ENCODE measurements at places on chromosomes 6 and 20.
A peak's percentile ranks its signal among the peaks of the same experiment; 100 is the strongest.

DNA sequence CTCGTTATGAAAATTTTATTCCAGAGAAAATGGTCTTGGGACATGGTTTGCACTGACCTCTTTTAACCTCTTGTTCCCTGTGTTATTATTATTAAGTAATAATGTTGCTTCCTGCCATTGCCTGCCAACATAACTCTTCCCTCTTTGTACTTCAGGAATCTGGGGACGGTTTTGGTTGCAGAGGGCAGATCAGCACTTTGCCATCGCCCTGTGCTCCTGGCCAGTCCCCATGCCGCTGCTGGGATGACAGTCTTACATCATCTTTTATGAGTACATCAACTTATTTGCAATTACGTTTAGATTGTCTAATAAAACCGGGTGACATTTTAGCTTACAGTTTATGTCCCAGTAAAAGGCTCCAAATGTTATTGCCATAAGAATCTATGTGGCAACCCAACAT, 157.2 kb downstream of the CDH26 start:
- DNase-seq: no peak

GRCh38 chr6:96836631-96837080, 621 bp downstream of the GPR63 start:
- DNase-seq: peak; percentile 12

GRCh38 chr6:286681-287488, 5.4 kb upstream of the DUSP22 start:
- no peak for DNase-seq

DNA sequence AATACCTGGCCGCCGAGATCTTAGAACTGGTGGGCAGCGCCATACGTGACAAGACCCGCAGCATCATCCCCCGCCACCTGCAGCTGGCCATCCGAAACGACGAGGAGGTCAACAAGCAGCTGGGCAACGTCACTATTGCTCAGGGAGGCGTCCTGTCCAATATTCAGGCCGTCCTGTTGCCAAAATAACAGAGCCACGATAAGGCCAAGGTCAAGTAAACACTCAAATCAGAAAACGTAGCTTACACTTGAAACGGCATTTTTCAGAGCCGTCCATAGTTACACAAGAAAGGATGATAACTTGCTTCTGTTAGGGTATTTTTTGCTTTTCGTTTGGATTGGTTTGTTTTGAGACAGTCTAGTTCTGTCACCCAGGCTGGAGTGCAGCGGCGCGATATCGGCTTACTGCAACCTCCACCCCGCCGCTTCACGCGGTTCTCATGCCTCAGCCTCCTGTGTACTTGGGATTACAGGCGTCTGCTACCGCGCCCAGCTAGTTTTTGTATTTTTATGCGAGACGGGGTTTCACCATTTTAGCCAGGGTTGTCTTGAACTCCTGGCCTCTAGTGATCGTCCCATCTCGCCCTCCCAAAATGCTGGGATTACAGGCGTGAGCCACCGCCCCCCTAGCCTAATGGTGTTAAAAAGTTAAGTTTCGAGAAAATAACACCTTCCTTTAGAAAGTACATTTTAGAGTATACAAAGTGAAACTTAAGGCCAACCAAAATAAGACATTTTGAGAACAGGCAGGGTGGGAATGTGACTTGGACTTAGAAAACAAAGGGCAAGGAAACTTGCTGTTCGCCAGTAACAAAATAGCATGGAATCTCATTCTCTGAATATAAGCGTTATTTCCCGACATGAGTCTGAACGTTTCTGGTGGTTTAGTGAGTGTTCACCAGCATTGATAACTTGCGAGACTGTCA, 42.8 kb upstream of the HFE start:
- no peak for DNase-seq

GRCh38 chr6:149318581-149319286, 1.2 kb downstream of the TAB2 start:
- DNase-seq: no peak

GRCh38 chr6:109023356-109023925, 71.2 kb downstream of the SESN1 start:
- DNase-seq: no peak

DNA sequence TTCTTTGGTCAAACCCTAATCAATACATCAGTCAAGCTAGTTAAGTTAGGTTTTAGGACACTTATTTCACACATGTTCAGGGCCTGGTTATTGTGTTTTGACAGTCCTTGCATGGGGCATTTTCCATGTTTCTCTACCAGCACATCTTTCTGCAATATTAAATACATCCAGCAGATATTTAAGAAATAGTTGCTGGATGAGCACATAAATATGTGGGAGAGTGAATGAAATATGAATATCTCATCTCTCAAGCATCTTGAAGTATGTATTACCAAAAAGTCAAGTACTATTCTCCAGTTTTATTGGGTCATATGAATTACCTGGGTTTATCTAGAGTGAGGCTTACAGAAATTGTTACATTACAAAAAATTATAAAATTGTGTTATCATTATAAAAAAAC, 621.9 kb upstream of the GJE1 start:
- no peak for DNase-seq

DNA sequence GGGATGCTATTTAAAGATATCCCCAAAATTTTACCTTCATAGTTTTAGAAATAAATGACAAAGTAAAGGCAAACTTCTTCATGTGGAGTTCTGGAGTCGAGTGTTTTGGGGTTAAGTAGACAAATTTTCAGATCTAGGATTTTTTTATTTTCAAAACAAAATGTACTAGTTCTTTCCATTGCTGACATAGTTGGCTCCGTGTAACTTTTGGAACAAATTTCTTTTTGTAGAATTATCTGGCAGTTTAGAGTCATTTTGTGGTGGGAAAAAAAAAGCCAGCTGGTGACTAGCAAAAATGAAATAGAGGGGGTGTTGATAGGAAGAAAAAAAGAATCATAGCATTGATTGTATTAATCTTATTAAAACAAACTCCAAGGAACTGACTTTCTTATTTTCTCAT, 131.6 kb upstream of the TCF21 start:
- DNase-seq: no peak

DNA sequence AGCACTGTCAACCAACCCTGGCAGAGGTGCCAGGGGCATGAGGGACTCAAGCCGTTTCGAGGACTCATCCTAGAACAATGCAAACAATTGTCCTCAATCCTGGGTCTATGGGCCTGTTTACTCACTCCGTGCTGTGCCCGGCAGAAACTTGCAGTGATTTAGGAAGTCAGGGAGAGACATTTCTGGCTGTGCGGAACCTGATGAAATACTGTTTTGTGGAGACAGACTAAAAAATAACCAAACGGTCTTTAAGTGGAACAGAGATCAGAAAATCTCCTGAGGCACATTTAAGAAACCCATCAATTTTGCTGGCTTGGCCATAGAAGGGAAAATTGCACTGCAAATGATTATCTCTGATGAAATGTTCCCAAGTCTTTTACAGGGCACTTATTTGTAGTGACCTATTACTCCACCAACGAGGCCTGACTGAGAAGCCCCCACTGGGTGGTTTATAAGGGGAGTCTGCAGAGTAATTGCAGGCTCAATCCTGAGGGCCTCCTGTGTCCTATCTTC, 79.8 kb upstream of the KCNK16 start:
- DNase-seq: no peak

DNA sequence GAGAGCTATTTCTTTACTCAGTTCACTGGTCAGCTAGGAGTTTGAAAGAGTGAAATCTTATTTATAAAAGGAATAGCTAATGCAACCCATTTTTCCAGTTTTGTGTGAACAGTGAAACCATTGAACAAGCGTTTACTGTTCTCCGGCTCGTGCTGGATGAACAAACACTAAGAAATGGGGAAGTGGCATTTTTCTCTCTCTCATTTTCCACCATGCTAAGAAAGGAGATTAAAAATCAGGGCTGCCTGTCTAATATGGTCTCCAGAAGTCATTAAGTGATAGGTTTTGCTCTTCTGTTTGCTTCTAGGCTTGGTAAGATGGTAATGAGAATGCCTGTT, 774 bp upstream of the SFT2D1 start:
- DNase-seq: no peak

DNA sequence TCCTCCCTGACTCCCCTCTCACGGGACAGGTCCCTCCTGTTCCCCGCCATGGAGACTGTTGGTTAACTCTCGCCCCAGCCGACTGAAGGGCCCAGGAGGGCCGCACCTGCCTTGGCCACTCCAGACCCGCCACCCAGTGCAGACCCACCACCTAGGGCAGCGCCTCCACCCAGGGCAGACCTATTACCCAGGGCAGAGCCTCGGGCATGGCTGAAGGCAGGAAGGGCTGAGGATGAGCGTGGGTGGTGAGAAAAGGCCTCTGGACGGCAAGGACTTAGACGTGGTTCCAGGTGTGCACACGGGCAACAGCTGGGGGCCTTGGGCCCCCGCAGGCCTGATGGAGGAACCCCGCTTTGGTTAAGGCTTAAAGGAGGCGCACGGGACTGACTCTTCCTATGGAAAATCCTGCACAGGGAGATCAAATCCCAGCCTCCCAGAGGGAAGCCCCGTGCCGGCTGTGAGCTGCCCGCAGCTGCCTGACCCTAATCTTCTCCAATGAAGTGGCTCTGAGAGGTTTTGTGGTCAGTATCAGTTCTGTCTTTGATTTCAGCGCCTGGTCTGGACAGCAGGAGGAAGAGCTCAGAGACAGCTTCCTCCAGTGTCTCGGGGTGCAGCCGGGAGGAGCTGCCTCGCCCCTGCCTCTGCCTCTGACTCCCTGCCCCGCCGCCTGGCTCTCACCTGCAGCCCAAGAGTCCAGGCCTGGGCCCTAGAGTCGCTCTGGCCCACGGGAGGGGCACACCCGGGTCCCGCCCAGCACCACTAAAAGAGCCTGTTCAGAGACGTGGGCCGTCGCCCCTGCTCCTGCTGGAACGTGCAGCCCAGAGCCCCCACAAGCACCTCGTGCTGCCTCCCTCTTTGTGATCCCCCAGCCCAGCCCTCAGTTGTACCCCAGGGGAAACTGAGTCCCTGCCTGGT, 12.1 kb upstream of the CHRNA4 start:
- no peak for DNase-seq

GRCh38 chr6:51827580-51827979, 259.8 kb downstream of the PKHD1 start:
- no peak for DNase-seq

DNA sequence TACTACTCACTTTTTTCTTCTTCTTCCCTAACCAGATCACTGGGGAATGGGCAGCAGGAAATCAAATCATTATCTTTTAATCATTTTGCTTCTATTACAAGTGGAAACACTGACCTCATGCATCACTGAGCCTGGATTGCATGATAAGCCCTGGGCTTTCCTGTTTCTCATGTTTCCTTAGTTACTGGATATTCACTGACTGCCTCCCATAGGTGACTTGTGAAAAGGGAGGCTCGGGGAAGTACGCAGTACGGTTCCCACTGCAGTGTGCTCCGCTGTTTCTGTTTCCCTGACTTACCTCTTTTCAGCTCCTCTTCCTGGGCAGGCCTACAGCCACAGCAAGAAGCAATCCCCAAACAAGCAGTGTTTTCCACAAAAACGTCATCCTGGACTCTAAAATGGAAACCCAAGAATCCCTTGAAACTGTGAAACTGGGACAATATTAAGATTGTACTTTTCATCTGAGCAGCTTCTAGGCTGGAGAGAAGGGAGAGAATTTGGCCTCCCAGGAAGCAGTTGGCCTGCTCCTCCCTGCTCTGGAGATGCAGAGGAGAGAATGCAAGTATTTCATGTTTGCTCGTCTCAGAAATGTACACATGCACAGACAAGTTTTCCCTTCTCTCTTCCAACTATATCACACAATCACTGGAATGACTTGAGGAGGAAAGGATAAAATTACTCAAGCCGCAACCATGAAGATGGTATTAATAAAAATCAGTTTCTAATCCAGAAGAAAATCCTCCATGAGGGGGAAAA, 13.1 kb downstream of the BTNL2 start:
- DNase-seq: no peak

DNA sequence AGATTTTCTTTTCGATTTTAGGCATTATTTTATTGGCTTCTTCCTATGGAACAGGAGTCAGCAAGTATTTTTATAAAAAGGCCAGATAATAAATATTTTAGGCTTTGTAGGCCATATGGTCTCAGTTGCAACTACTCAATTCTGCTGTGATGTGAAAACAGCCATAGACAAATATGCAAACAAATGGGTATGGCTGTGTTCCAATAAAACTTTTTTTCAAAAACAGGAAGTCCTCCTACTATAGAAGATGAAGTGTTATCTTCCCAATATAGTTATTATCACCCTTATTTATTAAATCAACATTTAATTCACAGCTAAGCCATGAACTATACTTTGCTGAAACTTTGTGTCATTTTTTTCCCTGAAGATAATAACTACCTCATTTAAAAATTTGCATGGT, 57.2 kb downstream of the CHD6 start:
- no peak for DNase-seq

- no peak for DNase-seq
Measured at GRCh38 chr20:51728737-51729136, 39.5 kb downstream of the ATP9A start.

- no peak for DNase-seq
Measured at GRCh38 chr20:5833309-5833941, 83.2 kb downstream of the SHLD1 start.

GRCh38 chr20:9126527-9126926, 57.6 kb downstream of the PLCB4 start:
- no peak for DNase-seq

DNA sequence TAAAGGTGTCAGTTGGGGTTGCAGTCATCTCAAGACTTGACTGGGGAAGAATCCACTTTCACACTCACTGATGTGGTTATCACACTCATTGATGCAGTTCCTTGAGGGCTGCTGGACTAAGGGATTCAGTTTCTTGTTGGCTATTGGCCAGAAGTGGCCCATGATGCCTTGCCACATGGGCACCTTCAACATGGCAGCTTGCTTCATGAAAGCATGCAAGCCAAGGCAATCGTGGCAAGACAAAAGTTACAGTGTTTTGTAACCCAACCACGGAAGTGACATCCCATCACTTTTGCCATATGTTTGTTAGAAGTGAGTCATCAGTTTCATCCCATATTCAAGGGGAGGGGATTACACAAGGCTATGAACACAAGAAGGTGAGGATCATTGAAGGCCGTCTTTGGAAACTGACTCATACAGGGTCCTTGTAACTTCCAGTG, 3.8 kb upstream of the RANBP9 start:
- no peak for DNase-seq

- DNase-seq: no peak
Measured at GRCh38 chr6:24931718-24932691, 3.8 kb downstream of the RIPOR2 start.

GRCh38 chr20:62337558-62338293, 29.4 kb downstream of the LAMA5 start:
- DNase-seq: no peak

DNA sequence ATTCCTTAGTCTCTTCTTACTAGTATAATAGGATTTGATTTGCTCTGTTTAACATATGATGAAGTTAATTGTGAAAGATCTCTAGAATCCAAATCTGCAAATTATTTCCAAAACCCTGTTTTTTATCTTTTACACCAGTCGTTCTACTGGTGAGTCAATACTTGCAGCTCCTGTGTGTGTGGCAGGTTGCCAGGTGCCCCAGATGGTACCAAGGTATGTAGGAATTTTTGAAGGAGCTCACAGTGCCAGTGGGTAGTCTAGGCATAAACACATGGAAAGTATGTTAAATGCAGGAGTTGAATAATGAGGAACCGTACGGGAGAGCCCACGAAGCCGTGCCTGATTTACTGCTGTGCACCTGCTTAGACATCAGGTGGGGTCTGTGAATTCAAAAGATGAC, 192.2 kb downstream of the FARS2 start:
- DNase-seq: peak; percentile 34

GRCh38 chr20:1537731-1538058, 19.8 kb downstream of the SIRPD start:
- DNase-seq: no peak
